ENCODE measurements at places on chromosomes 1 and 21.
A peak's percentile ranks its signal among the peaks of the same experiment; 100 is the strongest.

GRCh38 chr1:11178021-11179015, 10.8 kb upstream of the ANGPTL7 start:
- no peak for DNase-seq

- no peak for DNase-seq
Measured at GRCh38 chr21:38165466-38166172, 91.2 kb upstream of the KCNJ15 start.

GRCh38 chr1:150843474-150843873, 32.9 kb downstream of the ARNT start:
- no peak for DNase-seq

DNA sequence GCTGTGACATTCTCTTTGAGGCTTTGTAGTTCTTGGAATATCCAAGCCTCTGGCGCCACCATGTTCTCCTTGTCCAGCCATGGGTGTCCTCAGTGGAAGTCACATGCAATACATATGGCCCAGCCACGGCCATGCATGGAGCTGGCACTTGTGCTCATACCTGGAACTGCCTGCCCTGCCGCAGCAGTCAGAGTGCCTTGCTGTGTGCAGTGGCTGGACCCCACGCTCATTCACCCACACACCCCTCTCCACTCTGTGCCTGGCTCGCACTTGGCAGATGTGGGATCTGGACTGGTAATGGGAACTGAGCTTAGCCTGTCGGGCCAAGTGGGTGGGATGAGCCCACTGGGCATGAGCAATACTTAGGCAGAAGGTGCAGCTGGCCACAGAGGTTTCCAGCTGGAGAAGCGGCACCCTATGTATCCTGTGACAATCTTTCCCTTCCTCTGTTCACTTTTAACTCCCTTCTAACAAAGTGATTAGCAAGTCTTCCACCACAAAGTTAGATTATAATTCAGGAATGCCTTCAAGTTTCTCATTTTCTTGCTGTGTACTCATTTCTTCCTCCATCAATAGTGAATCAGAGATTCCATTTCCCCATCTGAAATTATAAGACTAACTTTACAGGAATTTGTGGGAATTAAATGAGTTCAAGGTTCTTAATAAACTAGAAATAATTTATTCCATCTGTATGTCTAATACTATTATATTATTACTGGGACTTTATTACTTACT, 351.6 kb upstream of the NCAM2 start:
- DNase-seq, result no peak

DNA sequence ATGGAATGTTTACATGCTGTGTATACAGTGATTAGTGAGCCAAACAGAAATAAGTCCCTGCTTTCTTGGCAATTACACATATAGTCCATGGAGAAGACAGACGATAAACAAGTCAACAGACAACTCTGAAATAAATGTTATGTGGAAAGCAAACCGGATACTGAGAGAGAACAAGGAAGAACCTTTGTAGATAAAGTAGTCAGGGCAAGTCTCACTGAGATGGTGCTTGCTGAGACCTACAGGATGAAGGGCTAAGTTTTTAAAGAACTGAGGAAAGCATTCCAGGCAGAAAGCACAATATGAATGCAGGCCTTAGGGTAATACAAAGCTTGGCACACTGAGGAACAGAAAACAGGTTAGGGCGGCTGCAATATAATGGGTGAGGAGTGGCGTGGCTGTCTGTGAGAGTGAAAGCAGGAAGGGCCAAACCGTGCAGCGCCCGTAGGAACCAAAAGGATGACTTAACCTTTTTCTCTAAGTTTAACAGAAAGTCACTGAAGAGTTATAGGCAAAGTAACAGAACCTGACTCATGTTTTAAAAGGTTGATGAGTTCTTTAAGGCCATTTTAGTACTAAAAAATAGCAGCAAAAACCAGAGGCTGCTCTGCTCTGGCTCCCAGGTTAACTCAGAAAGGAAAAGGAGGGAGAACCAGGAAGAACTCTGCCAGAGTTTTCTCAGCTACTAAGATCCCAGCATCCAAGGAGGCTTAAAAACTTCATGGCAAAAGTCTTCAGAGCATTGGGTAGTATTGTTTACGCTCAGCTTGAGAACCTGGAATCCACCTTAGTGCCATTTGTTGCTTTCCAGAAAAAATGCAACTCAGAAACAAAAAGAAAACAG, 8.7 kb upstream of the TTF2 start:
- DNase-seq, result peak; percentile 51

- DNase-seq, result no peak
Measured at GRCh38 chr1:32216566-32216965, 5.6 kb downstream of the TMEM234 start.

DNA sequence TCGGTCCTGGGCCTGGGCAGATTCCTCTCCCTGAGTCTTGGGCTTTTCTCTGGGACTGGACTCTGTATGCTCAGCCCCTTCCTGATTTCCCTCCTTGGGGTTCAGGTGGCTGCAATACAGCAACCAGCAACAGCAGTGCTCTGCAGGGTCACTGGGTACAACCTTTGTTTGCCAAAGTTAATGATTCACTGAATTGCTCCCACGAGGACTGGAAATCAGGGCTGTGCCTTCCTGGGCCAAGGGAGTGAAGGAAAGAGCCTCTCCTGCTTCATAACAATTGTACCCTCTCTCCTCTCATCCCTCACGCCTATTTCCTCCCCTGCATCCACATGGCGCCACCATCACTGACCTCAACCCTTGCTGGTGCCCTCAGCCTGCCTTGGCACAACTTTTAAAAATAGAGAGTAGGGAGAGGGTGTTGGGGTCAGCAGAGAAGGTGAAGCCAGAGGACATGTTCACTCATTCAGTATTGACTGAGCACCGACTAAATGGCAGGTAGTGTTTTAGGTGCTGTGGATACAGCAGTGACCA, 52.8 kb upstream of the GOLT1A start:
- DNase-seq, result no peak

DNA sequence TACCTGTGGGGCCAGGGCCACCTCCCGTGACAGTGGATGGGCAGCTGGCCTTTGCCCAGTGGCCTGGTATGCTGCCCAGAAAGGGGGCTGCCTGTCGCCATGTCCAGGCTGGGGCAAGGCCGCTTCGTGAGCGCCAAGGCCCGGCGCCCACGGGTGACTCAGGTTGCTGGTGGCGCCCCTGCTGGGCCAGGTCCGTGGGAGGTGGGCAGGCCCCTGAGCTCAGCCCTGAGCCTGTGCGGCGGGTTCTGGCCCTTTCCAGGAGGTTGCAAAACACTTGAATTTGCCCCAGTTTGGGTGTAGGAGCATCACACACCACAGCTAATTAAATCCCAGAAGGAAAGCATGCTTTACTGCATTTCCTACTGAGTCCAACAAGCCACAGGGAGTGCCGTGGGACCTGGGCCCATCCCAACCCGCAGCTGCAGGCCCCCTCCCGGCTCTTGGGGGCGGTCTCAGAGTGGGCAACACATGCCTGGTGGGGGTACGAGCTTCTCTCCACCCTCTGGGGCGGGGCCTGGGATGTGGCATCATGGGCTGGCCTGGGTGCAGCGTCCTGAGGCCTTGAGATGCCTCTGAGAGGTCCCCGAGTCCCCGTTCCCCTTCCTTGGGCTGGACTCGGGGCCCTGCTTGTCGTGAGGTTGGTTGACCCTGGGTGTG, 159.8 kb downstream of the PEX14 start:
- no peak for DNase-seq

- DNase-seq, result no peak
Measured at GRCh38 chr1:181918880-181919525, 142.5 kb downstream of the ZNF648 start.

DNA sequence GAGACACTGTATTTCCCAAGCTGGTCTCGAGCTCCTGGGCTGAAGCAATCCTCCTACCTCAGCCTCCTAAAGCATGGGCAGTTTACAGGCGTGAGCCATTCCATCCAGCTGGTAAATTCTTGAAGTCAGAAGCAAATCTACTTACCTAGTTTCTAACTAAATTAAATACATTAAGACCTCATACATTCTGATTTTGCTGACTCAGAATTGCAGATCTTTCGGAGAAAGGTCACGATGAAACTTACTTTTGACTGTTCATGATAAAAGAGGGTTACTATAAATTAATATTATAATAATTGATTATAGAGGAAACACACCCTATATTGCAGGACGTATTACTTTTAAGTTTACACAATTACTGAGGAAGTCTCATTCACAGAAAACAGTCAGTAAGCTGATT, 132.3 kb downstream of the ZZZ3 start:
- DNase-seq, result no peak

DNA sequence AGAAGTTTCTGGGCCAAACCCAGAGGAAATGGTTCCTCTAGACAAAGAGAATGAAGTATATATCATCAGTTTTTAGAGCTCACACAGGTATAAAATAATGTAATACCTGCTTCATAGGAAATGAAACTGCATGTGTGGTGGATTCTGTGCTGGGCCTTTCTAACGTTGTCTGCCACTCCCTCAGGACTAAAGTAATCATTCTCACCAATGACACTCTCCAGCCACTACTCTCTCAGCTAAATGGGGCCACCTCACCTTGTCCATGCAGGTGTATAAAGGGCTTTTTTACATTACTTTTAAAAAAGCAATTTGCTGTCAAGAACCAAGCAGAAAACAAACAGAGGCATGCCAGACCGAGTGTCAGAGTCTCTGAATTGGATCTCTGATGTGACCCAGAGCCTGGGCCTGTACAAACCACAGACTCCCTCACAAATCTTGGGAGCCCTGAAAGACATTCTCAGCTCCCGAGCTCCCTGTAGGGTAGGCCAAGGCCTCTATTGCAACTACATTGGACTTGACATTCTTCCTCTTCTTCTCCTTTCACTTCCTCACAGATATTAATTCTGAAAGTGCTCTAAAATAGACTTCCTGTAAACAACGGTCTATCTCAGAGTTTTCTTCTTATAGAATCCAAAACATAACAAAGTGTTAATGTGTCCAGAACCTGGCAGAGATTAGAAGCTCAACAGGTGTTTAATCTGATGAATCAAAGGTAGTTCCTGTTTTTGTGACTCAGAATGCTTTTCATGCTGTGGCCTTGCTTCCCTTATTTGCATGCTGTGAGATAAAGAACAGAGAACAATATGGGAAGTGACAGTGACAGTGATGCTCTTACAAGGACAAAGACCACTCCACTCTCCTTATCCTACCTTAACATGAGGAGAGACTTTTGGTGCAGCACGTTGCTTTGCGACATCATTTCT, 8.6 kb downstream of the AIM2 start:
- DNase-seq, result no peak

DNA sequence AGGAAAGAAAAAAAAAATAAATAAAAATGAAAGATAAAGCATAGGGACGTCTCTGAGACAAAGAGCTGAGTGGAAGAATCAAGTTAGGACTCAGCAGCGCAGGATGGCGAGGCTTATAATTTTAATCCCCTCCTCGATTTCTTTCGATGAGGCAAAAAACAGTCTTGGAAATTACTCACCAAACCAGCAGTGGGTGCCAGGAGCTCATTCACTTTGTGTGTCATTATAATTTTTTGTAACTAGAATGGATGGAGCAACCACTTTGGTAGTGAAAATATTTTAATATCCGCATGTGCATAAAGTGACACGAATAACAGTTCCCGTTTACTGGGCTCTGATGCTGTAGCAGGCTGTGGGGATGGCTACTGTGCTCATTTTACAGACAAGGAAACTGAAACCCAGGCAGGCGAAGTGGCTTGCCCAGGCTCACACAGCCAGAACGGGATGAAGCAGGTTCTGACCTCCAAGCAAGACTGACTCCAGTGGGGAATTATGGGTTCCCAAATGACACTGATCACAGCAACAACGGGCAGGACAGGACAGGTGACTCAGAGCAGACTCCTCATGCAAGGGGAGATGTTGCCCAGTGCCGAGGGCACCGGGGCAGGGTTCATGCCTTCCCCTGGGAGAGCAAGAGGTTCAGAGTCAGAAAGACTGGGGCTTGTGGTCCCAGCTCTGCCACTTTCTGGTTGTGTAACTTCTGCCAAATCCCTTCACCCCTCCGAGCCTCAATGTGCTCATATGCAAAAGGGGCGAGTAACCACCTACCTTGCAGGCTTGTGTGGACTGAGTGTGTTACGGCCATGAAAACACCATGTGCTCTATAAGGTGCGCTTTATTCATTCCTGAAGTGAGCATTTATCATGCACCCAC, 63.6 kb downstream of the RUNX3 start:
- DNase-seq, result no peak

GRCh38 chr21:27840262-27840661, 873.4 kb upstream of the ADAMTS5 start:
- no peak for DNase-seq

- DNase-seq, result peak; percentile 19
Measured at GRCh38 chr1:47438165-47439016, 547 bp downstream of the FOXD2 start.

DNA sequence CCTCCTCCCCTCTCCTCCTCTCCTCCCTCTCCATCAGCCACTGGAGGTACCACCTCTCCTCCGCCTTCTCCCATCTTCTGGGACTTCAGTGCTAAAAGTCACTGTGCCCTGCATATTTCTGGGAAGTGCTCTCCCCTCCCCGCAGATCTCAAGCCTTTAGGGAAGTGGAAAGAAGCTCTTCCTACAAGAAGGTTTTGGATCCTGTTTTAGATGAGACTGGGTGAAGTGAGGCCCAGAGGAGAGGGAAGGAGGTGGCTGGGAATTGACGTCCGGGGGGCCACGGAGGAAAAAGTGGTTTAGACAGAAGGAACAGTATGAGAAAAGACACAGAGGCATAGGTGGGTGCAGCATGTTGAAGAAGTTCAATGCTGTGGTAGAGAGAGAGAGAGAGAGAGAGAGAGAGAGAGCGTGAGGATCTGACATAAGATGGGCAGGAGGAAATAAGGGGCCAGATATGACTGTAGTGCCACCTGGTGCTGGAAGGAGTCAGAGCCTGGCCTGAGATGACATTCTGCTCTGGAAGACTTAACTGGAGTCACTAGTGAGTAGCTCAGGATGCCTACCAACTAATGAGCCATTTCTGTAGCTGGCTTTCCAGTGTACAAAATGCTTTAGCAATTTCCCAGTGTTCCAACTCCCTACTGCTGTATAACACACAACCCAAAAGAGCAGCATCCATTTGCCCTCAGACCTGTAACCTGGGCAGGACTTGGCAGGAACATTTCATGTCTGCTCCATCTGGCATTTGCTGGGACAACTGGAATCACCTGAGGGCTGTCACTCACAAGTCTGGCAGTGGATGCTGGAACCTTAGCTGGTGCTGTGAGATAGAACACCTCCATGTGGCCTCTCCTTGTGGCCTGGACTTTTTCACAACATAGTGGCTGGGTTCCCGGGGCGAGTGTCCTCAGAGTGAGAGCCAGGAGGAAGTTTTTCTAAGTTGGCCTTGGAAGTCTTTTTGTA, 16.6 kb upstream of the ZSCAN20 start:
- DNase-seq, result peak; percentile 75

- DNase-seq, result peak; percentile 81
Measured at GRCh38 chr1:171740987-171741871, 636 bp downstream of the VAMP4 start.

- peak; percentile 49 for DNase-seq
Measured at GRCh38 chr21:28742527-28742926, 250.2 kb downstream of the LTN1 start.

- DNase-seq, result no peak
Measured at GRCh38 chr1:152473887-152474537, 36.6 kb upstream of the LCE5A start.

GRCh38 chr1:109993885-109994284, 9.3 kb downstream of the AHCYL1 start:
- DNase-seq, result peak; percentile 67

DNA sequence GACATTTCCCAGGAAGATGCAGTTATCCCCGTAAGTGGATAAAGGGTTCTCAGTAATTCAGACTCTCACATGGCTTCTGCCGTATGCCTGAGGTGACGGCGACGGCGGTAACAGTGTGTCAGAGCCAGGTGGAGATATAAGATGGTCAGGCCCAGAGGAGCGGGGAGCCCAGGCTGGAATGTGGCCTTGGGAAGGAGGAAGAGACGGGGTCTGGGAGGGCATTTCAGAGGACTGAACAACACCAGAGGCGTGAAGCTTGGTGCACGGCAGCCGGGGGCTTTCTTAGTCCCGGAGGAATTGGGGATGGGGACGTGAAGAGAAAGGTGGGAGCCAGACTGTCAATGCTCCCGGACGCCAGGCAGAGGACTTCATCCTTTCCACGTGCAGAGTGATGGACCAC, 1.0 kb downstream of the RER1 start:
- no peak for DNase-seq

All from hematopoietic multipotent progenitor cell treated with erythropoietin and hydrocortisone succinate and interleukin-3 and kit ligand, for 8 days (in vitro differentiated cells).